ENCODE measurements at places on chromosomes 2 and 18.

- DNase-seq, result no peak
Observed at GRCh38 chr2:119076713-119077112, 81.8 kb downstream of the C1QL2 start.

DNA sequence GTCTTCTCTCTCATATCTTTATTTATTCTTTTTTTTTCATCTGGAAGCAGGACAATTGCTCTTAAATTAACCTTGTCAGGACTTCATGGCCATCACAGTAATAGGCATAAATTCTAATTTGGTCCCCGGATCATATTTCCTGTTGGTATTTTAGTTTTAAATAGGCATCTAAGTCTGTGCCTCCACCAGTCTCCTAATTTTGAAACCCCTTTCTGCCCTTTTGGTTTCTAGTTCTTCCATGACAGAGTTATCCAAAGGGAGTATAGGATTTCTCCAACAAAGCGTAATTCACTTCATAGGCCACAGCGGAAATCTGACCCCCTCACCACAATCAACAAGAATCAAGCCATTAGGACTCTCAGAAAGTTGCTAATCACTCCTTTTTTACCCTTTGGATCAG lies 3.8 kb downstream of the EPHA4 start:
- no peak for DNase-seq

- DNase-seq, result no peak
Observed at GRCh38 chr2:123762221-123762620, 262.9 kb upstream of the CNTNAP5 start.

DNA sequence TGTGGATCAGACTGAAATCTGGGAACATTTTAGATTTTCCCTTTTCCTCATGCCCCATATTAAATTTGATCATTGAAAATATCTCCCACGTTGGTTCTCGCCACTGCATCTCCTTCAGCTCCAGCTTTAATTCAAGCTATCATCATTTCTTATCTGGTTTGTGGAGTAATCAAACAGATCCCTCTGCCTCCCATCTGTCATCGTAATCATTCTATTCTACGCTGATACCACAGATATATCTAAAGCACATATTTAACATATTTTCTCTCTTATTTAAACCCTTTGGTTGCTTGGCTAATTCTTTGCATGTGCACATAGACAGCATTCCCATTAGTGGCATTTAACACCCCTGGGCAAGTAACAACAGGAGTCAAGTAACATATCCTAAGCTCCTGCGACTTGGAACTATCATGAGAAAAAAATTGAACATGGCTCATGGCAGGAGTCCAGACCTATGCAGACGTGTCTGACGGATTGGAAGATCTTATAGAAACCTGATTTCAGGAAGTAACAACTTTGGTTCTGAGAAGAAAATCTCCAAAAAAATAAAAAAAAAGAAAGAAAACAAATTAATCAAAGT lies 158.8 kb upstream of the KYNU start:
- no peak for DNase-seq

- no peak for DNase-seq
Observed at GRCh38 chr2:231222318-231223000, 24.0 kb downstream of the ARMC9 start.

- no peak for DNase-seq
Observed at GRCh38 chr18:28175150-28175929, 1.6 kb downstream of the CDH2 start.
